ENCODE measurements at places on chromosomes 7 and 10.

DNA sequence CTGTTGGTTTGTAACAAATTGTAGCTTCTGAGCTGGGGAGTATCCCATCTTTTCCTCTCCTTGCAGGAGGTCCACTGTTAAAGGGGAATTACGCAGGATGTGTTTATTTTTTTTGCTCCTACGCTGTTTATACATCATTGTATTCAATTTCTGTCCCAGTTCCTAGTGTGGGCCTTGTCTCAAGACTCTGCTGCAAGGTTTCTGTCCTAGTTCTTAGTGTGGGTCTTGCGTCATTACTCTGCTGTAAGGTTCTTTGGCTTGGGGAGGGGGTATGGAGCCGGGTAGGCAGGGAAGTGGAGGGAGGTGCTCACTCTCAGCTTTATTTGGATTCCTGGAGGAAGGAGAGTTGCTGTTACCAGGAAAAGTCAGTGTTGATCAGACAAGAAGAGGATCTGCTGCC is 64.0 kb upstream of the TRIM8 start:
- no peak for ATAC-seq

DNA sequence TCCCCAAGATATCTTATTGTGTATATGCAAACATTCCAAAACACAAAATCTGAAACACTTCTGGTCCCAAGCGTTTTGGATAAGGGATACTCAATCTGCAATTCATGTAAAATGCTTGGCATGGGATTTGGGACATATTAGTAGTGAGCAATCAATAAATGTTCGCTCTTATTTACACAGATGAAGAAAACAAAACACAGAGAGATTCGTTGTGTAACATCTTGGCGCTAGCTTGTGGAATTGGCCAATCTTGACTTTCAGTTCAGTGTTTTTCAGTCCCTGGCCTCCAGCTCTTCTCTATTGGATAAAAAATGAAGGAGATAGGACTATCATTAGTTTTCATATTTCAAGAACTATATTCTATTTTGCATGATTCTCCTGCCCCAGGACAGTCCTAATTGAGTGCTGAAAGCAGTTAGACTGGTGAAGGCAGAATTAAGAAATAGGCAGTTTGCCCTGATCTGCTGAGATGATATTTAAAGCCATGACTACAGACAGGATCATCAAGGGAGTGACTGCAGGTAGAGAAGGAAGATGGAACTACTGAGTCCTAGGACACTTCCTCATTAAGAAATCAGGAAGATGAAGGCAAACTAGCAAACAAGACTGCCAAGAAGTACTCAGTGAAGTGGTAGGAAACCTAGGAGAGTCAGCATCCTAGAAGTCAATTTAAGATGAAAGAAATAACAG is 1.8 kb downstream of the PNLIPRP3 start:
- no peak for ATAC-seq

DNA sequence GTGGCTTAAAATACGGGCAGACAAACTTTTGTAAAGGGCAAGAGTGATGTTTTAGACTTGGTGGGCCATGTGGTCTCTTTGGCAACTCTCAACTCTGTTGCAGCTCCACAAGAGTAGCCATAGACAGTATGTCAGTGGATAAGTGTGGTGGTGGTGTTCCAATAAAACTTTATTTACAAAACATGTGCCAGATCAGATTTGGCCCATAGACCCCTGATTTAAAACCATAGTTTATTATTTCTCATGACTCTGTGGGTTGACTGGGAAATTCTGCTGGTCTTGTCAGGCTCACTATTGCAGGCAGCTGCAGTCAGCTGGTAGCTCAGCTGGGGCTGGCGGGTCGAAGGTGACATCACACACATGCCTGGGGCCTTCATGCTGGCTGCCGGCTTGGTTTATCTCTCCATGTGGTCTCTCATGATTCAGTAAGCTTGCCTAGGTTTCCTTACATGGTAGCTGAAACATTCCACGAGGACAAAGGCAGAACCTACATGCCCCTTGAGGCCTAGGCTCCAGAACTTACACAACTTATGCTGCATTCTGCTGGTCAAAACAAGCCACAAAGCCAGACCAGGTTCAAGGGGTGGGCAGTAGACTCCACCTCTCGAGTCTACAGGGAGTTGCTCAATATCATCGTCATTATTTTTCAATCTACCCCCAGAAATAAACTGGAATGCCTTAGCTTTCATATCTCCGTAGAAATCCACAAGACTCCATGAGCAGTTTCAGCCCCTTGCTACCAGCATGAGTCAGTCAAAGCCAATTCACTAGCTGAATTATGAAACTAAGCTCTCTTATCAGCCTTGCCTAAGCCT is 245.7 kb downstream of the WDR11 start:
- ATAC-seq = no peak

DNA sequence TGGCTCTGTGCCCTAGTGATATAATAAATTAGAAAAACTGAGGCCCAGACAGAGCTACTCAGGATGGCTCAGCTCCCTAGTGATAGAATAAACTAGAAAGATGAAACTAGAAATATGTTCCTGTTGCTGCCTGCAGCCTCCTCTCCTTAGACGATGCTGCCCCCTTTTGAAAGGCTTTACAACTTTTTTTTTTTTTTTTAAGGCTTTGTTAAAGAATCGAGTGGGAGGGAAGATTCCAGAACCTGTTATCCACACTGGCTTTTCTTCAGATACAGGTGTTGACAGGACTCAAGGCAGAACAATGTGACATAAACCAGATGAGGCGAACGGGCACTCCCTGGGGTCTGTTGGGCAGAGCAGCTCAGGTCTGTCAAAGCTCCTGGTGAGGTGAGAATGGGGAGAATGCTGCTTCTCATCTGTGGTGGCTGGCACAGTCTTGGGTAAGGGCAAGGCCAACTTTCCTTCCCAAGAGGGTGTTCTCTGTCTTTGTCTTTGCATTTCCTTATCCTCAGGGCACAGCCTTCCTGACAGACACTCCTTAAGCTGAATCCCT is 175.1 kb downstream of the COBL start:
- ATAC-seq = peak; percentile 35

- no peak for ATAC-seq
Observed at GRCh38 chr10:2351566-2351965, 614.2 kb upstream of the ADARB2 start.

DNA sequence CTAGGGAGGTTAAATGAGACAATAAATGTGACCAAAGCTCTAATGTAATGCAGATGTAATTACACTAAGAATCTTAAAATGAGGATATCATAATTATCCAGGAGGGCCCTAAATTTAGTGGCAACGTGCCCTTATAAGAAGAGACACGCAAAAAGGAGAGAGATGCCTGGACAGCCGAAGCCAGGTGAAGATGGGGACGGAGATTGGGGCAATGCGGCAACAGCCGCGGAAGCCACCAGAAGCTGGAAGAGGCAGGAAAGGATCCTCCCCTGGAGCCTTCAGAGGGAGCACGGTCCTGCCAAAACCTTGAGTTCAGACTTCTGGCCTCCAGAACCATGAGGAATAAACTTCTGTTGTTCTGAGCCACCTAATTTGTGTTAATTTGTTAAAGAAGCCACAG is 25.3 kb upstream of the C10orf71 start:
- no peak for ATAC-seq

DNA sequence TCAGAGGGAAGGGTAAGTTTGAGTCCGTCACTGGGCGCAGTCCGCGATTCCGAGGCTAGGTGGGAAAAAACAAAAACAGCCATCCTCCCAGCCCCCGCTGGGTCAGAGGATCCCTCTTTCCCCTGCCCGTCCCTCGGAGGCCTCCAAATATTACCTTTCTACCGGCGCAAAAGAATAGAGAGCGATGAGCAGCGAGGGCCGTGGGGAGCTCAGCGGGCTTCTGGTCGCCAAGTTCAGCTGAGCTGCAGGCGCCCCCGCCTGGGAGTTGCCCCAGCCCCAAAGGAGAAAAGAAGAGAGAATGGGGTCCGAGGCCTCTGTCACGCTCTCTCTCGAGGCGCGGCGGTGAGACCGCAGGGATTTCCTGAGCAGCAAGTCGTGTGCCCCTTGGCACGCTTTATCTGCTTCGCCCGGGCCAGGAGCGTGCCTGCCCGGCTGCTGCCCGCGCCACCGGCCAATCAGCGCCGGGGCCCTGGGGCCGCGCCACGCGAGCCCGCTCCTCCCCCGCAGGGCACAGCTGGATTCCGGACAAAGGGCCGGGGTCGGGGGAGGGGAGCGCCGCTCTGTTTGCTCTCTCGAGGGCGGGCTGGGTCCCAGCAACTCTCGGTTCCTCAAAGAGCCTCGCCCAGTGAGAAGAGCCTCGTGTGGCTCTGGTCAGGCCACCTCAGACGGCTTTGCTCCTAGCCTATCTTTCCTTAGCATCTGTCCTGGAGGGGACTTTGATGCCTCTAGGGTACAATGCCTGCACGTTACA is at the start of gene NEUROG3:
TSS of gene NEUROG3 (minus strand) at position 367 of the 751 bp plus-strand sequence. CDS start 379 bp downstream, outside the sequence.
- ATAC-seq = peak; percentile 25

DNA sequence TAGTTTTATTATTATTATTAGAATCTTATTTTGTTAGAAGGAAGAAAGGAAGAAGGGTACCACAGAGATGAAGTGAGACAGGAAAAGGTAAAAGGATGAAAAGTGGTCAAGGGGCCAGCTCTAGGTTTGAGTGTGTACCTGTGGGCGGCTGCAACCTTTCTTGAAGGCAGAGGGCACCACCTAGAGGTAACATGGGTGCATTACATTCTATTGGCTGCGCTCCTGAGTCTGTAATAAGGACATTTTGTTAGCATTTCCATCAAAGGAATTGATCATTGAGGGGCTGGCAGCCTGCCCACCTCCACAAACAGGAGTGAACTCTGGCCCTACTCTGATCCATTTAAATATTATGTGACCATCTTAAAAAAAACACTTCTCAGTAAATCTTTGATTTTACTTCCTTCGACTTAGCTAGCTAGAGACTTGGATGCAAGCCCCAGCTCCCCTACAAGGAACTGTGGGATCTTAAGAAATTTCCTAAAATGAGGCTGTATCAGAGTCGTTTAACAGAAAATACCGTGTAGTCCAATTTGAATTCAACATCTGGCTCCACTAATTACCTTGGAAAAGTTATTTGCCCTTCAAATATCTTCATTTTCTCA is 610.4 kb downstream of the IPMK start:
- peak; percentile 45 for ATAC-seq

DNA sequence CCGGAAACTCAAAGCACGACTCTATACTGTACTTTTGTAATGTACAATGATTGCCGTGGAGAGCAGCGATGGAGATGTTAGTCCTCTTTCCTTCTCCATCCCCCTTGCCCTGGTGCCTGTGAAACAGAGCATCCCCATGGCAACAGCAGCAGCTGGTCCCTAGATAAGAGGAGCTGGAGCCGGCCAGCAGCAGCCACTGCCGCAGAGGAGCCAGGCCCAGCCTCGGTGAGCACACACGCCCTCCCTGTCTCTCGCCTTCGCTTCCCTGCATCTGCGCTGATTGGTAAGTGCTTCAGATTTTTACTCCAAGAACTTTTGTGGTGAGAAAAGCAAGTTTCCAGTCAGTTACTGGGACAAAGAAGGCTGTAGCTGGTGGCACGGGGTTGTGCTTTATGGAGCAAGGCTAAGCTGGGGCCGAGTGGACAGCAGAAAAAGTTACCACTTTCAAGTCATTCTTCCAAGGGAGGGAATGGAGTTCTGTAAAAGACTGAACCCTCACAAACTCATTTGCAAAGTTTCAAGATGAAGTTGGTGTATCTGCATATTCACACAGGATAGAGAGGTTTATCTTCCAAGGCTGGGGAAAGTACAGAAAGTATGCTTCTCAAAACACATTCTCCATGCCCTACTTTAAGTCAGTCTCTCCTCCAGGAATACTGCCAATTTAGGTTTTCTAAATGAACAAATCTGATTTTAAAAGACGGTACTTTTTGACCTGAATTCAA is at the start of gene PPP1R17:
TSS of gene PPP1R17 (plus strand) at position 192 of the 725 bp plus-strand sequence. CDS start 5,227 bp downstream, outside the sequence.
- ATAC-seq = no peak

Data from activated T-helper 17 cell treated with anti-CD3 and anti-CD28 coated beads, Interleukin-2, amount 50 U/mL, for 72 hours (primary cell).